ENCODE measurements at places on chromosomes 6 and 20. TPM values are rescaled to one million over a fixed set of nuclear protein-coding genes. Genes with fewer than 3 reads are reported as not detected.

The AGPAT1 gene
- total RNA-seq, result 45.0 TPM

The THBS2 gene
- total RNA-seq, result 3.3 TPM

The FAM217A gene
- not detected for total RNA-seq

The GATA5 gene
- not detected for total RNA-seq

The DLL1 gene
- total RNA-seq, result 31.3 TPM

The CD40 gene
- 6.2 TPM for total RNA-seq

The COL21A1 gene
- total RNA-seq, result 0.42 TPM

The SGK1 gene
- total RNA-seq, result 48.3 TPM

The CALHM6 gene
- 2.4 TPM for total RNA-seq

Data from airway epithelial cell (primary cell).